Activated T-helper 1 cell treated with anti-CD3 and anti-CD28 coated beads, Interleukin-12 subunit alpha, Interleukin-12 subunit beta, Interleukin-2, Interleukin-4 antibody, amounts not matched to agents 30 ng/mL and 10 ng/mL and 1 ng/mL, durations not matched to agents 14 hours and 24 hours and 36 hours (primary cell): ENCODE measurements at places on chromosomes 4 and X.
A peak's percentile ranks its signal among the peaks of the same experiment; 100 is the strongest.

DNA sequence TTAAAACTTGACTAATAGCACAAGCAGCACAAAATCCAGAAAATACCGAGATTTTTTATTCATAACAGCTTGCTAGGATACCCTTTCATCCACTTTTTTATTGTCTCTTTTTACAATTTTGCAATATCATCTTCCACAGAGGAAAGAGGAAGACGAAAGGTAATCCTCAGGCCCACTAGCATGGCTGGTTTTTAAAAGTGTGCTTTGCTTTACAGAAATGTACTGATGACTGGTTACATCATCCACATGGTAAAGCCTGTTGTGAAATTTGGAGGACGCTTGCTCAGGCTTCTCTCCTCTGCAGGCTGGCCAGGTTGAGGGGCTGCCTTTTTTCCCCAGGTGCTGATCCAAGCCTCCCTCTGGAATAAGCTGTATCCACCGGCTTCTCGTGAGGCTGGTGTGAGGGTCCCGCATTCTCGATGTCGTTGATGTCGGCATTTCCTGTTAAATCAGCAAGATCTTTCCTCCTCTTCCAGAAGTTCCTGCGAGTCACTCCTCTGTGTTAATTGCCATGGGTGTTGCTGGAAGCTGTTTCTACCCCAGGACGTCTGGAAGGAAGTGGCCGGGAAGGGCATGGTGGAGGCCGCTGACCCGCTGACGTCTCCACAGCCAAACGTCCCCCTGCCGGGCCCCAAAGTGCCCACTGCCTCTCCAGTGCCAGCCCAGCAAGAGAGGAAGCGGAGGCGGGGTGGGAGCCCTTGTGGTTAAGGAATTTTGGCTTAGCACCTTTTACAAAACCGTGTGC is 5.8 kb upstream of the DGKQ start:
- DNase-seq: no peak

GRCh38 chr4:140305053-140305452 is 68.4 kb upstream of the SCOC start:
- no peak for DNase-seq

GRCh38 chr4:33649015-33649414 is 2595.3 kb downstream of the ARAP2 start:
- DNase-seq: no peak

DNA sequence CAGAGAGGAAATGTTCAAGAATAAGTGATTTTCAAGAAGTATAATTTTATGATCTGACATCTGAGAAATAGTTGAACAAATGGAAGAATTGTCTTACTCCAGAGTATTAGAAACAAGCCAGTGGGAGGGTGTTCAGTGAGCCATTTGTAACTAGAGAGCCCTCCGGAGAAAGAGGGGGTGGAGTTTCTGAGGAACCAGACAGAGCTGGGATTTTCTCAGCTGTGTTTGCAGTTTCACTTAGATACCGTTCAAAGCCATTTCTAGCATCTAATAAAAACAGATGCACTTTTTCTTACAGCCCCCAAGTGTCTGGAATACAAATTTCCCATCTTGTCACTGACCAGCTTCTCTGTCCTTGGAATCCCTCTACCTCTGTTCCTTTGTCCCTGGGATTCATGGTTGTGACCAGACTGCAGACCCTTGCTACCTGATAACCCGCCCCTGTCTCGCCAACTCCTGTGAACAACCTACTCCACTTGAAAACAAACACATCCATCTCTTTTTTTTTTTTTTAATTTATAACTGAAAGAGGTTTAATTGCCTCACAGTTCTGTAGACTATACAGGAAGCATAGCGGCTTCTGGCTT is 132.8 kb upstream of the KLF3 start:
- DNase-seq: no peak

DNA sequence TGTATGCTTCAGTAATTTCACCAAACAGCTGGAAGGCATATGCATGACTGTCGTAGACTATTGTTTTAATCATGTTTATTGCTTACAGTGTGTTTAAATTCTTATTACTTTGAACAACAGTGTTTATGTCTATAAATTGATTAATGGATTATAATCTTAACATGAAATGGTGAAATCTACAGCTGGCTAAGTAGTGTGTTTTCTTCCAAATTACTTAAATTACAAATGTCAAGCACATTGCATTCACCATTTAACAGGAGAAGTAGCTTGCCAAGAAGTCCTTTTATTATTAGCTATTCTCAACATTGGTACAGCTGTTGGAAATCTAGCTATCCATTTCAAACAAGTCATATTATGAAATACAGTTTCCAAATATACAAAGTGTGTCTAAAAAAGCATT is 849.3 kb upstream of the PCDH10 start:
- no peak for DNase-seq

GRCh38 chr4:186755550-186756519 is 32.2 kb upstream of the FAT1 start:
- DNase-seq: no peak

DNA sequence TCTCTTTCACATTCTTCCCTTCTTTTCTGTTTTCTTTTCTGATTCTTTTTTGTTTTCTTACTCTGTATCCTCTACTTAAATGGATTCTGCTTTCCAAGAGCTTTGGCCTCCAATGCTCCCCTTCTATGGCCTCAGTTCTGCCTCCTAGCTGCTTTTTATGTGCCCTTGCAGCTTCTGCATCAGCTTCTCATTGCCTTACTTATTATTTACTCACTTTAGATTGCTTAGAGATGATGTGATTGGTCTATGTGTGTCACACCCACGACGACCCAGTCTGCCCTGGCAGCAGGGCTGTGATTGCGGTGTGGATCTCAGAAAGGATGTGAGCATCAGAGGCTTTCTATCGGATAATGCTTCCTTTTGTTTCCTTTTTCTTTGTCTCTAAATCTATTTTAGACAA is 71.8 kb upstream of the SMARCA5 start:
- no peak for DNase-seq

- no peak for DNase-seq
Observed at GRCh38 chrX:30612250-30612655, 34.7 kb upstream of the TASL start.

- DNase-seq: no peak
Observed at GRCh38 chrX:13587786-13588477, 18.5 kb downstream of the EGFL6 start.

- no peak for DNase-seq
Observed at GRCh38 chr4:173652283-173652931, 122.4 kb upstream of the HAND2 start.

GRCh38 chrX:23548164-23548563 is 119.1 kb upstream of the PRDX4 start:
- no peak for DNase-seq

DNA sequence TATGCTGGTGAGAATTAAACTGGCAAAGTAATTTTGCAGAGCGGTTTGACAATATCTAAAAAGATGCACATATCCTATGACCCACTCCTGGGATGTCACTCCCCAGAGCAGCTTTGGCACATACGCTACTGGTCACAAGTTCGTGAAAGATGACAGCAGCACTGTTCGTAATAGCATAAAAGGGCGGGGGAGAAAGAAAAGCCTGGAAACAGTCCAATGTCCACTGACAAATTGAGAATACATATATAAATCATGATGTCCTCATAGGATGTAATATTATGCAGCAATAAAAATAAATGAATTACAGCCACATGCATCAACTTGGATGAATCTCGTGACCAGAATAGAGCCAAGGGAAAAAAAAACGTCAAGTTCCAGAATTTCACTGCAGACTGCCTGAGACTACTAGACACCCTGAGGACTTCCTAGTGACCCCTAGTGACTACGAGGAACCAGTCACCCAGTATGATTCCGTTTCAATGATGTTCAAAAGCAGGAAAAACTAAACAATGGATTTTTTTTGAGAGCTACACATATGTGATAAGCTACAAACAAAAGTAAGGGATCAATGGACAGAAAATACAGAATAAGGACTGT is 1.8 kb downstream of the PCSK1N start:
- no peak for DNase-seq

- DNase-seq: no peak
Observed at GRCh38 chrX:96611619-96612362, 72.9 kb upstream of the DIAPH2 start.

GRCh38 chr4:185536411-185536709 is 1.1 kb upstream of the PDLIM3 start:
- DNase-seq: no peak

DNA sequence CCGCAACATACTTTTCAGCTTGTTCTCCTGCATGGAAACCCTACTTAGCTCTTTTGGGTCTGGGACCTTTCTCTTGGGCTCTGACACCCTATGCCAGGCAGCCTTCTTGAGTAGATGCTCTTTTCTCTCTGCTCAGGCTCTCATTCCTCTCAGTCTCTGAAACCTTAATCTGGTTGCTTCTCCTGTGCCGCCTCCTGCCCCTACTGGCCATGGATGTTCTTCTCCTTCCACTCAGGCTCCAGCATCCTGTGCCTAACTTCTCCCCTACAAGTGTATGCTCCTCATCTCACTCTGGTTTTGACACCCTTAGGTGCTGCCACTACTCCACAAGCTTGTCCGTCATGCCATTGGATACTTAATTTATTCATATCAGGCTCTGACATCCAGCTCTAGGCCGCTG is 15.2 kb downstream of the BLTP1 start:
- no peak for DNase-seq

DNA sequence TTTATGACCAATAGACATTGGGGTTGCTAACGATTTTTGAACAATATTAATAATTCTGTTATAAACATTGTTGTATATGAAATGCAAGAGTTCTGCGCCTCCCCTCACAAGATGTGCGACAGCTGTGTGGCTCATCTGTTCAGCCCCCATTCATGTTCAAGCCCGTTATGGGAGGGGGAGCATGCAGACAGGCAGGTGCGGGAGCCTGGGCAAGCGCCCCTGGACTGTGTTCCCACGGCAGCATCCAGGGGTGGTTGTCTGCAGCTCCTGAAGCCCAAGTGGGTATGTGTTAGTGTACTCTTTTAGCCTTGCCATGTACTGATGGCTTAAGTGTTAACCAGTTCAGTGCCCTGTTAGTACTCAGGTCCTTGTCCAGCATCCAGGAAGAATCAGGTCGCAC is 34.6 kb downstream of the UGT2A3 start:
- no peak for DNase-seq

DNA sequence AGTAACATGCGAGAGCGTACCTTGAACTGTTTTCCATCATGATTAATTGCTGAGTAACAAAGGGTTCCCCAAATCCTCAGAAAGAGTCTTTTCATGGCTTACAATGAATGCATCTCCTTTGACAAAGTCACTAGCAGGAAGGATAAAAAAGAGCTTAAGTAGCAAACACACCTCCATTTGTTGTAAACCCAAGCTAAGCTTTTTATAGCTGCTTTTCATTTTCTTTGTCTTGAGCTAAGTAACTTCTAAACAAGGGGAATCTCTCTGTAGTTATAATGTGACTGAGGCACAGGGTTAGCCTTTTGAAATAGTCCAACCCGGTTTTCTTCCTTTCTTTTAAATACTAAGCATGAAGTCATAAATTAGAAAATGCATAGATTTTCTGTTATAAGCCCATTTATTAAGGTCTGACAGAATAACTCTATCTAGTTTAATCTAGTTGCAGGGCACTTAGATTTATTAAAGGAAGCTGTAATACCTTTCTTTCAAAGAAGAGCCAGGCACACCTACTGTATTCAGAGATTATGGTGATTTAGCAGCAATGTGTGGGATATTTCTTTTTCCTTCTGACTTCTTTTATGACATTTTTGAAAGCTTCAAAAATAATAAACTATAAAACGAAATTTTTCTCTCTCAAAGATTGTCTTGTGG is 226.9 kb upstream of the SMIM31 start:
- DNase-seq: no peak

- DNase-seq: peak; percentile 60
Observed at GRCh38 chrX:21374163-21374993, at the start of gene CNKSR2. CNKSR2 (plus strand) TSS chrX:21374418; CDS start chrX:21374898, 480 bp downstream.

DNA sequence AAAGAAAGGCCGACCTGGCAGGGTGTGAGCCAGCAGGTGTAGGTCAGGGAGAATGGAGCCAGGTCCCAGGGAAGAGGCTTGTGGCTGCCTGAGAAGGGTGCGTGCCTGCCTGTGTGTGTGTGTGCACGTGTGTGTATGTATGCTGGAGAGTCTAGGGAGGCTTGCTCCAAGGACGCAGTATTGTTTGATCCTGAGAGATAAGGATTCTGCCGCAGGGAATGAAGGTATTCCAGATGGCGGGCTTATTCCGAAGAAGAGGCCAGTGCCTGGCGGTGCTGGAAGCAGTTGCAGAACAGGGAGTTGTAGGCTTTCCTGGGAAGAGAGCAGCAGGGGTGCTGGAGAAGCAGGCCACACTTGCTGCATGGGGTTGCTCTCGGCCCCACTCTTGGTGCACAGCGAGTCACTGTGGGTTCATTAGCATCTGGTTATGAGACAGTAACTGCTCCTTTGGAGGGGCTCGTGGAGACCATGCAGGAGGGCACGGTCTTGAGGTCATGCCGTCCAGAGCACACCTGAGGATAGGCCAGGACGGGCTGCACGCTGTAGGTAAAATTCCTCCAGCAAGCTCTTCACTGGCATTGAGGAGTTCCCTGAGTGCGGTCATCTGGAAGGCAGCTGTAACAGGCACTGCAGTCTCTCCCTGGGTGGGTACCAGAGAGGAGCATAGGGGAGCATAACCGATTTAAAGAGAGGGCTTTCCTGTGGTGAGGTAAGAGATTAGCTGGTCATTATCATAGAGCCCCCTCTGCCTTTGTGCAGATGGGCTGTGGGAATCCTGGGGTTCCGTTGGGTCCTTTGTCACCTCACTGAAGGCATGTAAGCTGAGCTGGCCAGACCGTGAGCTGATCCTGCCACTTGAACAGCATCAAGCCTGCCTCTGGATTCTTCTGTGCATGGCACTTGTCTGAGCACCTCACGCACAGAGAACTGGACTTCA is 29.9 kb upstream of the MSANTD1 start:
- DNase-seq: no peak
